ENCODE measurements at places on chromosomes 1 and 21.

GRCh38 chr1:40824591-40825434 lies 37.4 kb downstream of the CITED4 start:
- no peaks in the 10 kb centered on the region for H3K27me3 ChIP-seq
- no peaks in the 10 kb centered on the region for H3K36me3 ChIP-seq
- no peak overlapping the region for H3K27ac ChIP-seq
- H3K4me3 ChIP-seq: no peak overlapping the region
- H3K4me1 ChIP-seq: no peaks in the 10 kb centered on the region

DNA sequence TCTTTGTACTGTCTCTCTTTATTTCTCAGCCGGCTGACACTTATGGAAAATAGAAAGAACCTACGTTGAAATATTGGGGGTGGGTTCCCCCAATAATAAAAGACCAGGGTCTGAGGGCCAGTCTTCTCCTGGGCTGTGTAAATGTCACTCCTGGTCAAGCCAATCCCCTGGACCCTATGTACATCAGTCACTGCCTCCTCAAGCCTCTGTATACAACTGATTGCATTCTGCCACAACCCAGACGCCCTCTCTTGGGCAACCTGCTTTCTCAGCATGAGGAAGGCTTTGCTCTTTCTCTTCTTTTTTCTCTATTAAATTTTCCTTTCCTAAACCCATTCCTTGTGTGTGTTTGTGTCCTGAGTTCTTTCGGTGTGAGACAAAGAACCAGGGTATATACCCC lies 84.1 kb upstream of the SERBP1 start:
- H3K4me3 ChIP-seq: no peak overlapping the region
- no peak for DNase-seq
- no peak overlapping the region for H3K27ac ChIP-seq
- H3K4me1 ChIP-seq: no peaks in the 10 kb centered on the region
- no peaks in the 10 kb centered on the region for H3K27me3 ChIP-seq

- DNase-seq: no peak
- H3K4me3 ChIP-seq: no peak overlapping the region
- H3K27ac ChIP-seq: no peak overlapping the region
- H3K36me3 ChIP-seq: peaks cover 4% of the 10 kb centered on the region
- H3K4me1 ChIP-seq: peaks cover 16% of the 10 kb centered on the region
Observed at GRCh38 chr1:203791498-203791897, 3.9 kb upstream of the ZBED6 start.

- H3K36me3 ChIP-seq: no peaks in the 10 kb centered on the region
- H3K27me3 ChIP-seq: peaks cover 11% of the 10 kb centered on the region
- DNase-seq: no peak
- H3K4me1 ChIP-seq: no peaks in the 10 kb centered on the region
Observed at GRCh38 chr1:13584876-13585611, 1.4 kb downstream of the PDPN start.

DNA sequence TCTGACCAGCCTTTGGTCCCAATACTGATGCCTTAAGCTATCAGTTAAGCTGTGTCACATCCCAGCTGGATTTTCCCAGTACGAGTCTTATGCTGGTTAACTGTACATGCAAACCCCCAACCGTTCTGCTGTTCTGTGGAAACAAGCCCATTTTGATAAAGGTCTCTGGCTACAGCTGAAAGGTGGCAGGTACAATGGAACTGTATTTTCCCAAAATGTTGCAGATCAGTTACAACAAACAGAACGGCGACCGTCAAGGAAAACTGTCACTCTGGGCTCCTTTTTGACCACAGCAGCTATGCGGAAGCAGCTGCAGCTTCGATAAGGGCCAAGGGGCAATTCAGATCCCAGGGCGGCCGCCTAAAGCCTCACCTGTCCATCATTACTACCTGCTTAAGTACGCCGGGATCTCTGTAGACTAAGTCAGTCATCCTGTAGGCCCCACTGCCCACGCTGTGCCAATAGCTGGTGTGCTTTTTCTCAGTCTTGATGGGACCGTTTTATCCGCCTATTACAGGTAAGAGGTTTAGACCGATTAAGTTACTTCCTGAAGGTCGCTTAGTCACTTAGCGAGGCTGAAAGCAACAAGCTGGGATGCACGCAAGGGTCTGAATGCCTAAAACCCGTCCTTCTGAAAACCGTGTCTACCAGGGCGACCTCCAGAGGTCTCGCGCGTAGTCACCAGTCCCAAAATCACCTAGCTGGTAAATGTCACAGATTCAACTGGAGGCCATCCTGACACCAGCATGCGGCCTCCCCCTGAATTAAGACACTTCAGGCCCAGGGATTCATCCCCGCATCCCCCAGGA lies 11.1 kb upstream of the RAB42 start:
- H3K27me3 ChIP-seq: no peaks in the 10 kb centered on the region
- H3K4me3 ChIP-seq: peak overlapping the region; percentile 89
- peak overlapping the region; percentile 75 for H3K27ac ChIP-seq

- peaks cover 29% of the 10 kb centered on the region for H3K4me1 ChIP-seq
- peaks cover 3% of the 10 kb centered on the region for H3K36me3 ChIP-seq
- no peak overlapping the region for H3K27ac ChIP-seq
- H3K4me3 ChIP-seq: no peak overlapping the region
Observed at GRCh38 chr1:150164779-150165178, 15.1 kb downstream of the PLEKHO1 start.

DNA sequence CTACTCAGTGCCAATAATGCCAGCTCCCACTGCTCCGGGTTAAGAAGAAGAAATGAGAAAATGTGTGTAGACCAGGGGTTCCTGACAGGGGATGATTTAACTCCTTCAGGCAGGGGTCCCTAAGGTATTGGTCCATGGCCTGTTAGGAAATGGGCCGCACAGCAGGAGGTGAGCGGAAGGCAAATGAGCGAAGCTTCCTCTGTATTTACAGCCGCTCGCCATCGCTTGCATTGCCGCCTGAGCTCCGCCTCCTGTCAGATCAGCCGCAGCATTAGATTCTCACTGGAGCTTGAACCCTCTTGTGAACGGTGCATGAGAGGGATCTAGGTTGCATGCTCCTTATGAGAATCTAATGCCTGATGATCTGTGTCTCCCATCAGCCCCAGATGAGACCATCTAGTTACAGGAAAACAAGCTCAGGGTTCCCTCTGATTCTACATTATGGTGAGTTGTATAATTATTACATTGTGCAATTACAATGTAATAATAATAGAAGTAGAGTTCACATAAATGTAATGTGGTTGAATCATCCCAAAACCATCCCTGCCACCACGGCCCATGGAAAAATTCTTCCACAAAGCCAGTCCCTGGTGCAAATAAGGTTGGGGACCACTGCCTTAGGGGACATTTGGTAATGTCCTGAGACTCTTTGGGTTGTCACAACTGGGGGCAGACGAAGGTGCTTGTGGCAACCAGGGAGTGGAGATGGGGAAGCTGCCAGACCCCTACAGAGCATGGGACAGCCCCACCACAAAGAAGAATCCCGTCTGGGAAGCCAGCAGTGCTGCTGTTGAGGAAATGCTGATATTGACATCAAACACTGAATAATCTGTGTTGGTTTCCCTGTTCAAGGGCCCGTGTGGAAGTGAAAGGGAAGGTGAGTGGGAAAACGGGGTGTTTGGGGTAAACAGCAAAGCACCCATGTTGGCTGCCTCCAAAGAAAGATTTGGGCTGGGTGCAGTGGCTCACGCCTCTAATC lies 60.8 kb downstream of the DHRS3 start:
- H3K27ac ChIP-seq: no peak overlapping the region
- no peak overlapping the region for H3K4me3 ChIP-seq
- no peak for DNase-seq
- no peaks in the 10 kb centered on the region for H3K36me3 ChIP-seq
- no peaks in the 10 kb centered on the region for H3K4me1 ChIP-seq

GRCh38 chr1:108512239-108513043 lies 47.5 kb upstream of the EEIG2 start:
- peaks cover 2% of the 10 kb centered on the region for H3K27me3 ChIP-seq
- H3K27ac ChIP-seq: no peak overlapping the region
- DNase-seq: no peak
- no peak overlapping the region for H3K4me3 ChIP-seq

DNA sequence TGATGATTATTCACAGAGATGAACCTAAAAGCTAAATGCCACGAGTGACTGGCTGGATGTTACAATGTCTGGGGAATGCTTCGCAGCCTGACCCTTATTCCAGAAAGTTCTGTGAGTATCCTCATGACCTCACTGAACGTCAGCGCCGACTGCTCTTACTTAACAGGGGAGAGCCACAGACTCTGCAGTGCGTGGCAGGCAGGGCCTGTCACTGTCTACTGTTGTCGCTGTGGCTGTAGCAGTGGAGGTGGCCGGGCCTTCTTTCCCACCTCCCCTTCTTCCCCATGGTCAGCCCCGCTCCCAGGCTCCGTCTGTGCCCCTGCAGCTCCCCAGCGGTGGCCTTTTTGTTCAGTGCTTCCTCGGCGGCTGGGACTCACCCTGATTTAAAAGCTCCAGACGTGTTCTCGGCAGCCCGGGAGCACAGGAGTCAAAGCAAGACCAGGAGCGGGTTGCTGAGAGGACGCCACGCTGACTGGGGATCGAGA lies 52.2 kb upstream of the TARBP1 start:
- peaks cover 22% of the 10 kb centered on the region for H3K4me1 ChIP-seq
- 0 out of 2 replicates have a peak overlapping the region, but pooled peaks have one; percentile 3 for H3K27ac ChIP-seq
- no peak overlapping the region for H3K4me3 ChIP-seq
- DNase-seq: no peak
- H3K36me3 ChIP-seq: no peaks in the 10 kb centered on the region

DNA sequence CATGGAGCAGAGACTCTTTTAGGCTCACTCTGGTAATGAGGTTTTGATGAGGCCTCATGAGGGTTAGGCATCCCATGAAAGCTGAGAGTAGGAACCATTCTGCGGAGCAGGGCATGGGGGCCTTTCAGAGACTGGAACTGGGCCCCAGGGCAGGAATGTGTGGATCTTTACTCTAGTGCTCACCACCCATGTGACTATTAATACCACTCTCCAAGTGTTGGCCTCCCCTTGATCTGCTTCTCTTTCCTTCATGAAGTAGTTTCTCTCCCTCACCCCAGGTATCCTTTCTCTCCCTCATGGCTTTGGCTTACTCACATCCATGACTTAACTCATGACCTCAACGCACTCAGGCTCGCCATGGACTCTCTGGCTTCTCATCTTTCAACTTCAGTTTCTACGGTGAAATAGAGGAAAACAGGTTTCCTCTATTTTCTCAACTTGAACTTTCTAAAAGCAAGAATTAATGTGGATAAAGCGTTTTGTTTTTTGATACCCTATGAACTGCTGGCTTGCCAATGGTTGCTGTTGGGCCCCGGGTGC lies 50.5 kb upstream of the GADD45A start:
- H3K4me3 ChIP-seq: no peak overlapping the region
- peaks cover 2% of the 10 kb centered on the region for H3K27me3 ChIP-seq
- H3K36me3 ChIP-seq: no peaks in the 10 kb centered on the region
- H3K27ac ChIP-seq: no peak overlapping the region

- H3K27me3 ChIP-seq: no peaks in the 10 kb centered on the region
- H3K4me3 ChIP-seq: no peak overlapping the region
- H3K36me3 ChIP-seq: peaks cover 14% of the 10 kb centered on the region
- DNase-seq: no peak
- peaks cover 9% of the 10 kb centered on the region for H3K4me1 ChIP-seq
Observed at GRCh38 chr1:19398309-19398760, 86.2 kb downstream of the SLC66A1 start.

GRCh38 chr1:76881762-76882161 lies 14.5 kb downstream of the ST6GALNAC5 start:
- H3K4me3 ChIP-seq: no peak overlapping the region
- no peak for DNase-seq
- no peaks in the 10 kb centered on the region for H3K36me3 ChIP-seq
- no peak overlapping the region for H3K27ac ChIP-seq

- H3K27ac ChIP-seq: no peak overlapping the region
- no peaks in the 10 kb centered on the region for H3K36me3 ChIP-seq
- no peaks in the 10 kb centered on the region for H3K27me3 ChIP-seq
- H3K4me3 ChIP-seq: no peak overlapping the region
Observed at GRCh38 chr21:23162198-23162946, 2164.2 kb downstream of the NCAM2 start.

- H3K4me1 ChIP-seq: peaks cover 35% of the 10 kb centered on the region
- H3K27me3 ChIP-seq: no peaks in the 10 kb centered on the region
- H3K4me3 ChIP-seq: no peak overlapping the region
- H3K27ac ChIP-seq: peak overlapping the region; percentile 81
- peaks cover 88% of the 10 kb centered on the region for H3K36me3 ChIP-seq
- no peak for DNase-seq
Observed at GRCh38 chr1:26743426-26744059, 44.2 kb upstream of the PIGV start.

GRCh38 chr1:39491146-39491921 lies at the start of gene BMP8A:
Gene BMP8A (plus strand): TSS chr1:39491636. CDS start chr1:39491992, 356 bp downstream.
- H3K27ac ChIP-seq: no peak within 1 kb of the TSS
- peaks cover 5% of the 10 kb centered on the region for H3K4me1 ChIP-seq
- peak; percentile 58 for DNase-seq

GRCh38 chr1:116314305-116314919 lies 58.6 kb upstream of the ATP1A1 start:
- no peak overlapping the region for H3K4me3 ChIP-seq
- no peaks in the 10 kb centered on the region for H3K4me1 ChIP-seq
- no peak for DNase-seq
- no peaks in the 10 kb centered on the region for H3K27me3 ChIP-seq
- no peaks in the 10 kb centered on the region for H3K36me3 ChIP-seq

DNA sequence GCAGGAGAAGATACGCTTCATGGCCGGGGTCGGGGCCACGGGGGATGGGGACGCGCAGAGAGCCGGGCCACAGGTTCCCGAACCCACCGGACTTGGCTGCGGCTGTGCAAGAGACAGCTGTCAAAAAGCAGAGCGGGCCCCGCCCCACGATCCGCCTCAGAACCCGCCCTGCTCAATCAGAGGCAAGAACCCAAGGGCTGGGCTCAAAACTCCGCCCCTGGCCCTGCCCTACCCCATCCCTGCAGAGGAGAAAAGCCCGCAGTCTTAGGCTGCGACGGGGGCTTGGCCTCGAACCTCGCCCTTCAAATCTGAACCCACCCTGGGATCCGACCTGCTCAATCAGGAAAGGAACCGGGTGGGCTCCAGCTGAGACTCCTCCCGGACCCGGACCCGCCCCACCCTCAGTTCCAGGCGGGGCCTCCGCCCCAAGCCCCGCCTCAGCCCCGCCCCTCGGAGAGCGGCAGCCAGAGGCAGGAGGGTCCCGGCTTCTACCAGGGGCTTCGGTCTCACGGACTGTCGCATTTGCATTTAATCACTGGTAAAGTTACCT lies at the start of gene ANKRD35:
Gene ANKRD35 (minus strand): TSS at position 129 of the 550 bp plus-strand sequence. CDS start 108 bp downstream, at position 21.
- H3K4me3 ChIP-seq: peak within 1 kb of the TSS; percentile 13
- H3K36me3 ChIP-seq: no peaks in the 10 kb centered on the region
- no peak within 1 kb of the TSS for H3K27ac ChIP-seq
- peaks cover 31% of the 10 kb centered on the region for H3K27me3 ChIP-seq

DNA sequence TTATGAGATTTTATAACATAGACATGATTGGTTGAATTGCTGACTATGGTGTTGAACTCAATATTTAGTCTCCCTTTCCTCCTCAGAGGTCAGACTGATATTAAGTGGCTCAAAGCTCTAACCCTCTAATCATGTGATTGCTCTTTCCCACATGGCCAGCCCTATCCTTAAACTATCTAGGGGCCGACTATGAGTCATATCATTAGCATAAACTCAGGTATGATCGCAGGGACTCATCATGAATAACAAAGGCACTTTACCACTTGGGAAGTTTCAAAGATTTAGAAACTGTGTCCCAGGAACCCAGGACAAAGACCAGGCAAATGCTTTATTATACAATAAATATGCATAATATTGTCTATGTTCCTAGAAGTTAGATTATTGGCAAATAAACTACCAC lies 894.6 kb upstream of the NEGR1 start:
- H3K27ac ChIP-seq: no peak overlapping the region
- no peak for DNase-seq
- H3K36me3 ChIP-seq: no peaks in the 10 kb centered on the region
- no peaks in the 10 kb centered on the region for H3K4me1 ChIP-seq
- H3K4me3 ChIP-seq: no peak overlapping the region

- no peaks in the 10 kb centered on the region for H3K4me1 ChIP-seq
- H3K27ac ChIP-seq: no peak overlapping the region
- H3K36me3 ChIP-seq: no peaks in the 10 kb centered on the region
- H3K27me3 ChIP-seq: no peaks in the 10 kb centered on the region
- H3K4me3 ChIP-seq: no peak overlapping the region
Observed at GRCh38 chr1:229990326-229990725, 76.7 kb upstream of the GALNT2 start.

Data from DND-41 (cell line).